ENCODE measurements at places on chromosomes 13 and 19. TPM values are rescaled to one million over a fixed set of nuclear protein-coding genes. Genes with fewer than 3 reads are reported as not detected.

The FUZ gene
- 14.8 TPM for total RNA-seq

The SWSAP1 gene
- total RNA-seq = 1.1 TPM

The GAPDHS gene
- total RNA-seq = not detected

The THOP1 gene
- total RNA-seq = 33.8 TPM

- no peak for ATAC-seq
These were observed 9.2 kb upstream of the ZNF761 start for GRCh38 chr19:53422551-53422950.

- no peak for ATAC-seq
These were observed 313.8 kb downstream of the ENOX1 start for GRCh38 chr13:43472980-43473379.

DNA sequence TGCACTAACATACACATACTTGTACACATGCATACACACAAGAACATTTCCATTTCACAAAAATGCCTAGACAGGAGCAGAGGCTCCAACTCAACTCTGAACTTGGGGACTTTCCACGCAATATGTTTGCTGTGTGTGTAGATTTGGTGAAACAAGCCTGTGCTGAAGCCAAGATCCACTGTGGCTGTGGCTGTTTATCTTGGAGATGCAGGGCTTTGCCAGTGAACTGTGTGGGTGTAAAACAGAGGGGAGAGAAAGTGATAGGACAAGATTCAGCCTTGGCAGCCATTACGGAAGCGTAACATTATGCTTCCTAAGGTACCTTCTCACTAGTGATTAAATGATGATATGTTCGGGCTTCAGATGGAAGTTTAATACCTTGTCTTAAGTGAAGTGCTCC, 73.2 kb upstream of the MBNL2 start:
- ATAC-seq = no peak

DNA sequence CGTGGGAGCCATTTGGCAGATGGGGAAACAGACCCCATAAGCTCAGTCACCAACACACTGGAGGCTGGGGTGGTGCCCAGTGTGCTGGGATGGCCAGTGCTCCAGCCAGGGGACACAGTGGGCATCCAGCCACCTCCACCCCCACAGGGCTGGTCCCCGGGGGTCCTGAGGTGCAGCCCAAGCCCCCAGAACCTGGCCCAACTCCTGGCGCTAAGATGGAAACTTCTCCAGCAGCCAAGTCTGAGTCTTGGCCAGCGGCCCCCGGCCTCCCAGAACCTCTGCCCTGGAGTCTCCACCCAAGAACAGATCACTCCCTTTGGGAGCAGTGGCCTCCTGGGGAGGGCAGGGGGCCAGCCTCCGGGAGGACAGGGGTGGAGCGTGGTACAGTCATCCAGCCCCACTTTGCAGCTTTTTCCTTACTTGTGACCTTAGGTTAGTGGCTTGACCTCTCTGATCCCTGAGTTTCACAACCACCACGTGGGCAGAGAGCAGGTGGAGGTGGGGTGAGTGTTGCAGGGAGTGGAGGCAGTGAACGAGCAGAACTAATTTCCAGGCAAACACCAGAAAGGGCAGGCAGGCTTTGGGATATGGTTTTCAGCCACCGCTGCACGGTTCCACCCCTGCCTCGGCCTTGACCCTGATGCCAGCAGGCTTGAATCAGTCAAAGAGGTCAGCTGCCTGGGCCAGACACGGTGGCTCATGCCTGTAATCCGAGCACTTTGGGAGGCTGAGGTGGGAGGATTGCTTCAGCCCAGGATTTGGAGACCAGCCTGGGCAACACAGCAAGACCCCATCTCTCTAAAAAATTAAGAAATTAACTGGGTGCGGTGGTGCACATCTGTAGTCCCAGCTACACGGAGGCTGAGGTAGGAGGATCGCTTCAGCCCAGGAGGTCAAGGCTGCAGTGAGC, 4.3 kb upstream of the NRTN start:
- ATAC-seq = no peak

DNA sequence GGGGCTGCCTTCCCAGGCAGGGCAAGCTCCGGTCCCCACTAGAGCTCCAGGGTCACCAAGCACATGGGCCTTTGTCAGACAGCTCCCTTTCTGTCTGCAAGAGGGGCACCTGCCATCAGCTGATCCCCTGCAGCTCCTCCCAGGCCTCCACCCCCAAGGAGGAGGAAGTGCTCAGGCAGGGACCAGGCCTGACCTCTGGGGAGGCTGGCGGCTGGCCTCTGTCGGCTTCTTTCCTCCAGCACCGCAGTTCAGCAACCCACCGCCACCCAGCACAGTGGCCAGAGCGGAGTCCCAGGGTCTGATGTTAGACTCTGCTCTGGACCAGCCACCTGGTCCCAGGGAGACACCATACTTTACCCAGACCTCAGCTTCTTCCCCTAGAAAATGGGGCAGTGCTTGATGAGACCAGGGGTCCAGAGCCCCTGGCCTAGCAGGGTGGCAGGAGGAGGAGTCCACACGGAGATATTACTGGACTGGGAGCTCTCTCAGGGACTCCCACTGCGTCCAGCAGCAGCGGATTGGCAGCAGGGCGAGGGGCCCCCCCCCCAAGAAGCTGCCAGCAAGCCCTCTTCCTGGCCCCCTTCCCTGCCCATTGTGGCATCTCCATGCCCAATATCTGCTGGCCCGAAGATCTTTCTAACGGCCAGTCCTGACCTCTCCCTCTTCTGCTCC, 24.1 kb downstream of the NKPD1 start:
- no peak for ATAC-seq

DNA sequence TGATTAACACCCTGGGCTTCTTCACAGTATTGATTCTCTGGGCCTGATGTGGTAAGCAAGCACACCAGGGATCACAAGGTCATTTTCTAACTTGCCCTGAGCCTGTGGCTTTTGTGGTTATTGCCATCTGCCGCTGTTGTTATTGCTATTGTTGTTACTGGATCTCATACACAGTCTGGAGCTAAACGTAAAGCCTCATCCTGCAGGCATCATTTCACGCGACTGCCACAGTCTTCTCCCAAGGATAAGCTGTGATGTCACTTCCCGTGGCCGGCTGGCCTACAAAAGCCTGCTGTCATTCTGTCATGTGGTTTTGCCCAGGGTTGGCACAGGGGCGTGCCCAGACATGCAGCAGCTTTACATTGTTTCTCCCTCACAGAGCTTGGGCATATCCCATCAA, 154.0 kb upstream of the GPR12 start:
- no peak for ATAC-seq

DNA sequence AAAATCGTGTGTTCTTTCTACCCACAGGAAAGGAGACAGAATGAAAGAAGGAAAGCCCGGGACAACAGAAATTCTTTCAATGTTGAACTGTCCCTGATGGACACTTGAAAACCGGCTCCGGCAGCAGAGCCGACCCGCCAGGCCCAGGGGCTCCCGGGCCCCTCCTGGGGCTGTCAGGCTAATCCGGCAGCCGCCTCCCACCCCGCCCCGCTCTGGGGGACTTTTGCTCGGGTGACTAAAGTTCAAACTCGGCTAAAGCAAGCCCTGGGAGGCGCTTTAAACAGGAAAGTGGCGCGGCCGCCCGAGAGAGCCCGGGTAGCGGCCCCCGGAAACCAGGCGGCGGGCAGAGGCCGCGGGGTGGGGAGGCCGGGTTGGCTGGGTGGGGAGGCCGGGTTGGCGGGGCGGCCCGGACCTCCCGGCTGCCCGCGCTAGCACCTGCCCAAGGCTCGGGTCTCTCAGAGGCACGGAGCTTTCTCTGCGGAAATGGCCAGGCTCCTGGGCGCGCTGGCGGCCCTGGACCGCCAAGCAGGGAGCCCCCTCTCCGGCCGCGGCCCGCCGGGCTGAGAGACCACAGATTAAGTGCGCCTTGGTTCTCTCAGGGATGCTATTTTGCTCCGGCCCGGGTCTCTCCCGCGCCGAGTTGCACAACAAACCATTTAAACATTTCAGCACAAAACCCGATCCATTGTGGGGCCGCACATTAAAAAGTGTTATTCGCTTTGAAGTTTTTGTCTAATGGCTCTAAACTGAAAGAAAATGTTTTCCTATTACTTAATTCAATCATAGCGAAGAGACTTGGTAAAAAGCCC, 2.6 kb upstream of the GSX1 start:
- ATAC-seq = no peak

GRCh38 chr19:4403005-4403761, 743 bp downstream of the CHAF1A start:
- ATAC-seq = no peak

DNA sequence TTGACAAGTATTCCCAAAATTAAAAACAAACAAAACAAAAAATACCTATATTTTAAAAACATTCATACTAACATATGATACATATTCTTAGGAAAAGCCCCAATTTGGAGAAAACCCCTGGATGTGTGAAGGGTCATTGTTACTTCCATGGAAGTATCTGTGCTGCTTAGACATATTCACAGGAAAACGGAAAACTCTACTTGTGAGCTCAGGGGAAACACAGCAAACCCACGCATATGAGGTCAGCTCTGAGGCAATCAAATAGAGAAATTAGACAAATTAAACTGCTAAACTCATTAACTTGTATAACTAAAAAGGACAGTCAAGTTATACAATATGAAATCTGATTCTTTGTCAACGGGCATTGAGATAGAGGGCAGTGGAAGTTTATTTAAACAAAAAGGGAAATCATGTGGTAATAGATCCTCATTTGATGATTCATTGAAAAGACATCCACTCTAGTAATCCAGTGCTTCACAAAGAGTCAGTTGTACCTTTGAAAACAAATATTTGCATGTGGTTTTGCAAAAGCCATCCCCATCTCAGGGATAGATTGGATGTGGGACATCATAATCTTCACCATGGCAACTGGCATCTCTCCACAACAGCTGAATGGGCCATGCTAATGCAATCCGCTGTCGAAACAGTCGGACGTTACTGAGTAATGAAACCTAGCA, 423.4 kb downstream of the ITGBL1 start:
- ATAC-seq = no peak

DNA sequence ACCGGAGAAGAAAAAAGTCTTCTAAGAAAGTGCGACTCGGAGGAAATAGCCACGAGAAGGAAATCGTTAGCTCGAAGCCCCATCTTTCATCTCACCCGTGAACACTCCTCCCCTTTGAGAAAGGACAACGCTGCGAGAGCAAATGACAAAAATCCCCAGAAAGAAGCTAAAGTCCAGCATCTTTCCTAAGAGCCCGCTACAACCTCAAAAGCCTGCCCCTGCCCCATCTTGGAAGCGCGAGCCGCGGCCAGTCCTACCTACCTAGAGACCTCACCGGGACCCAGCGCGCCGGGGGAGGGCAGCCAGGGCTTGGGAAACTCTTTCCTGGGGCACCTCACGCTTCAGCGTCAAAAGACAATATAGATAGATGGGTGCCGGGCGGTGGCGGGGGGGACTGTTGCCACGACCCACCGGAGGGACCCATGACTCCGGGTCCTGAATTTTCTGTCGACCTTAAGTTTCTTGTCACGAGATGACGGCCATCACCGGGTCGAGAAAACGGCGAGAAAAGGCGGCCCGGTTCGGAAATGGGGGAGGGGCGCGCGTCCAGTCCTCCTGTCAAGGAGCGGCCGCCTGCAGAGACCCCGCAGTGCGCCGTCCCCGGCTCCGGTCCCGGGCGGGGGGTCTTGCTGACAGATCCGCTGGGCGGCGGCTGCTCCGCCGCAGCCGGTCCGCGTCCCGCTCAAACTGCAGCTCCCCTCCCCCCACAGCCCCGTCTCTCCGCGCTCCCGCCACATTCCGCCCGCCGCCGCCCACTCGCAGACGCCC, 65.9 kb downstream of the KCNRG start:
- ATAC-seq = peak; percentile 40

- peak; percentile 97 for ATAC-seq
These were observed 8.3 kb upstream of the MZF1 start for GRCh38 chr19:58581227-58582141.

Measured in gastroesophageal sphincter (tissue), 4 donors.